HT1080 (cell line): ENCODE measurements at places on chromosomes 3 and 15.

GRCh38 chr3:35404571-35404970 lies 234.8 kb upstream of the ARPP21 start:
- DNase-seq, result no peak

DNA sequence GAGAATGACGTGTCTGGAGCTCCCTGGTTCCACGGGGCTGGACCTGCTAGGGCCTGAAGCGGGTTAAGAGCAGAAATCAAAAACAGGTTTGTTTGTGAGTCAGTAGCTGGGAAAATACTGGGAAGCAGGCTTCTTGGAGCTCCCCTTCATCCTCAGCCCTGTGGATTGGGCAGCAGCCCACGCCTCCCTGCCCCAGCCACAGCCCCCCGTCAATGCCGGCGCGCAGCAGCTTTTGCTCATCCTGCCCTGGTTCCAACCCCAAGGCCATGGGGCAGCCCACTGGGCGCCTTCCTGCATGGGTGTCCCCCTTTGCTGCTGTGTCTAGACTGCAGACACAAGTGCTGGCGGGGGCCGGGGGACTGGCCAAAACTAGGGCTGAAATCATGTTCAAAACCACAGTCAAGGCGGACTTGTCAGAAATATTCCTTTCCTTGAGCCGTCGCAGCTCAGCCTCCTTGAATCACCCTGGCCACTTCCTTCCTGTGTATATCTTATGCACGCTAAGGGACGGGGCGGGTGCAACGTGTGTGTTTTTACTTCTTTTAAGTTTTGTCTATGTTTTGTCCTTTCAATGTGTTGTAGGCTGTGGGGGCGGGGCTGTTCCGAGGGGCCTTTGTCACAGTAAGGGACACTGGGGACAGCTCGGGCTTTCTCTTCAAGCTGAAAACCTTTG lies 108.1 kb downstream of the KLF13 start:
- peak; percentile 86 for DNase-seq

- DNase-seq, result peak; percentile 93
Measured at GRCh38 chr3:66038726-66039589, at the start of gene MAGI1. TSS of gene MAGI1 (minus strand) at chr3:66038918. CDS start at chr3:66038308, 610 bp downstream.

GRCh38 chr15:69410248-69410874 lies 3.8 kb upstream of the KIF23 start:
- peak; percentile 68 for DNase-seq

DNA sequence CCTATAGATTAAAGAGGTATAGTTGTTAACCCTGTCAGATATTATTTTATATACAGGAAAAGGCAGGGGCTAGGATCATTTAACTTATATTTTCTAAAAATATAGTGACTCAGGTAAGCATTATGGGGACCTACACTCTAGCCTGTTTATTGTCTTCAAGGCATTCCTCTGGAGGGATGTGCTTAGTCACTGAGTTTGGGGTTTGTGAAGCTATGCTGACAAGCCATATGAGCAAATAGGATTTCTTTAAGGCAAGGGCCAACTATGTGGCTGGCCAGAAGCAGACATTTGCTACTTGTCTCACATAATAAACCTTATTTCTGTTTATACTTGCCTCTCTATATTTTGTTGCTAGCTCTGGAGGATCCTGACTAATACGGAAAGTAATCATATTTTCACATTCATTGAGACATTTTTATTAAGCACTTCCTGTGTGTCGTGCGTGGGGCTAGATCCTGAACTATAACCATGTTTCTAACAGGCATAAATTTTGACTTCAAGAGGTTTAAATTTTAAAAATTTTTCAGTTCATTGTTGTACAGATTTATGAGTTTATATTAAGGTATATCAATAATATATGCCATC lies 153.4 kb downstream of the OTOL1 start:
- DNase-seq, result peak; percentile 34

GRCh38 chr15:75069301-75069925 lies 46.0 kb downstream of the PPCDC start:
- no peak for DNase-seq

DNA sequence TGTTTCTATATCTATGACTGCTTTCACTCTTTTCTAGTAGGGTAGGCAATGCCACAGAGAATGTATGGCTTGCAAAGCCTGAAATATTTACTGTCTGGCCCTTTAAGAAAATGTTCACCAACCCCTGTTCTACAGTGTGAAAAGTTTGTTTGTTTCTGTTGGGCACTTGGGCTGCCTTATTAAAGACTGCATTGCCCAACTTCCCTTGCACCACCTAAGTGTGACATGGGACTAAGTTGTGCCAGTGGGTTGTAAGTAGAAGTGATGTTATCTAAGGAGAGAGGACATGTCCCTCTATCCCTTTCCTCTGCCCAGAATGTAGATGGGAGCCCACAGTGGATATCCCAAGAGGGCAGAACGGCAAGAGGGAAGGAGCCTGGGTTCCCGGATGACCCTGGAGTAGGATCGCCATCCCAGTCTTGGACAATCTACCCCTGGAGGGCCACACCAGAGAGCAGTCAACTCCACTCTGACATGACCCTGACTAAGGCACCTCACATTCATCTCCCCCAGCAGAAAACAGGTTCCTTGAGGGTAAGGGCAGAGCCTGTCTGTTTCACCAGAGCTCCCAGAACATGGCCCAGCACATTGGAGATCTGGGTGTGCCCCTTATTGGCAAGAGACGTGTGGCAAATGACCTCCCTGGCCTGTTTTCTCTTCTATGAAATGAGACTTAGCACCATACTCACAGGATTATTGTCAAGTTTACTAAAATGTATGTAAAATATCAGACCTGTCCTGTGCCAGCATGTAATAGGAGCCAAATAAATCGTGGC lies 138.8 kb downstream of the SMAD6 start:
- DNase-seq, result no peak

GRCh38 chr3:196288141-196288460 lies 575 bp upstream of the PCYT1A start:
- no peak for DNase-seq

GRCh38 chr3:169804681-169805080 lies 8.0 kb upstream of the LRRIQ4 start:
- no peak for DNase-seq

DNA sequence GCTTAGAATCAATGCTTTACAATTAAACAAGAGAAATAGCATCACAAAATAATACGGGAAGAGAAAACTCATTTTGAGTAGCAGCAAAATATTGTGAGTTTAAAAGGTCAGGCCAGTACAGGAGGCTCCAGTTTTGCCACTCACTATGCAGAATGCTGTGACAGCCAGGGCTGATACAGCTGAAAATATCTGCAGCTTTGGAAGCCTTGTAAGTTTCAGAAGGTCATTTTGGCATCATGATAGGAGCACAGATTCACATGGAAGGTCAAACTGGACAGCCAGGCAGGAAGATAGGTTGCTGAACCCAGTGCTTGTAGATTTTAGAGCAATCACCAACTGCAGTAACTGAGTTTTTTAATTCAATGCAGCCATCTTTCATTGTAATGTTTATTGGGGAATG lies 14.1 kb downstream of the MBNL1 start:
- DNase-seq, result no peak

GRCh38 chr15:70383856-70384255 lies 286.1 kb upstream of the TLE3 start:
- no peak for DNase-seq

DNA sequence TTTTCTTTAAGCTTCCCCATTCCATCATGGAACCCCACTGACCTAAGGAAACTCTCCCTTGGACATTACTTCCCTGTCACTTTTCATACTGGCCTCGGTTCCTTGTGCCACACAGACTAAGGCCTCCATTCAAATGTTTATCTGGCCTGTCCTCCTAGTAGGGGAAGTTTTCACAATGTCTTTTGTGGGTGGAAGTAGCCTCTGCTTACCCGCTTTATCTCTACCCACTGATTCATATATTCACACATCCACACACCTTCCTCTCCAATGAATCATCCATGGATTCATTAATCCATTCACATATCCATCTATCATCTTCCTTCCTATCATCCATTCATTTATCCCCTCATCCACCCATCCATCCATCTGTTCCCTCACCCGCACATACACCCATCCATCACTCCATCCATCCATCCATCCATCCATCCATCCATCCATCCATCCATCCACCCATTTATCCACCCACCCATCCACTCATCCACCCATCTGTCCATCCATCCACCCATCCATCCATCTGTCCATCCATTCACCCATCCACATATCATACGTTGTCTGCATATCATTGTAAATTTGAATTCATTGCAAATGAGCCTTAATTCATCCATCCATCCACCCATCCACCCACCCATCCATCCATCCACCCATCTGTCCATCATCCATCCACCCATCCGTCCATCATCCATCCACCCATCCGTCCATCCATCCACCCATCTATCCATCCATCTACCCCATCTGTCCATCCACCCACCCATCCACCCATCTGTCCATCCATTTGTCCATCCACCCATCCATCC lies 49.1 kb downstream of the IQSEC1 start:
- no peak for DNase-seq

DNA sequence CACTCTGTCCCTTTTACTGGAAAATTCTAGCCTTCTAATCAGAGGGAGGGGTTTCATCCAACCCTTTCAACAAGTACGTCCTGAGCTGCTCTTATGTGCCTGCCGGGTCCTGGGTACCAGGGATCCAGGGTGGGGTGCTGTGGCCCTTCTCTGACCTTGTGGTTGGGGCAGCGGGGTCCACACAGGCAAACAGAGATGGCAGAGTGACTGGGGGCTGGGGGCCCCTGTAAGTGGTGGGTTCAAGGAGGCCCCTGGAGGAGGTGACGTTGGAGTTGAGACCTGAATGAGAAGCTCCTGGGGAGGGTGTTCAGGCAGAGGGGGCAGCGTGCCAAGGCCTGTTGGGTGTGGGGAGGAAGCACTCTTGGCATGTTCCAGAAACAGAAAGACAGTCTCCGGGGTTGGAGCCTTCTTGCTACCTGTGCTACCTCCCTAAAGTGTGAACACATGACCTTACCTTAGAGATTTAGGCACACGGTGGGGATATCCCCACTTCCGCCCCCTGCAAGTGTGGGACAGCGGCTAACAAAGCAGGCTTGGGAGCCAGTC lies 78.1 kb downstream of the FBLN2 start:
- no peak for DNase-seq

DNA sequence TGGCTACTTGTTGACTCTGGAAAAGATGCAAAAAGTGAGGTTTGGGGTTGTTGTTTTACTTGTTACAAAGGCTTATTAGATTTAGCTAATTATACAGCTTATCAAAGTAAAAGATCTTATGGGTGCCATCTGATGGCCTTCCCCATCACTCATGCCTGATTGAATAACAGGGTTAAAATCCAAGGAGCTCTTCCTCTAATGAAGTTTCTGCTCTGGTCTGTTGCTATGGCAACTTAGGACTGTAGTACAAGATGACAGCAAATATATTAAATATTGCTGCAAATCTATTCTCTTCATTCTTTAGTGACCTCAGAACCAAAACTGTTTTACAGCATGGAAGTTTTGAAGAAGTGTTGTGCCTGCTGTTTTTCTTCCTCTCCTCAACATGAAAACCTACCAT lies 45.6 kb upstream of the SRGAP3 start:
- DNase-seq, result no peak

DNA sequence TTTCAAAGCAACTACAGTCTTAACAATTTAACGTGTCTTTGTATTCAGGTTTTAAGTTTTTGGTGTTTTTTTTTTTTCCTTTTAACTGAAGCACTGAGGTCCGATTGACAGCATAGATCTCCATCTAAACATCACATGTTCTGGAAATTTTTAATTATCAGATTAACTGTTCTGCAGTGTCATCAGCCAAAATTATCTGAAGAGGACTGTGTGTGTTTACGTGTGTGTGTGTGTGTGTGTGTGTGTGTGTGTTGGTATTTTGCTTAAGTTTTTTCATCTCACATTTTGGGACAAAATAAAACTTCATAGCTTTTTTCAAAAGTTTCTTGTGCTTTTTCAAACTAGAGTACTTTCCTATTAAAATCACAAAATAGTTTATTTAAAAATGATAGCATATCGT lies 1.8 kb downstream of the PIK3CA start:
- no peak for DNase-seq

GRCh38 chr15:22979238-22980188 lies 655 bp downstream of the CYFIP1 start:
- DNase-seq, result peak; percentile 47

DNA sequence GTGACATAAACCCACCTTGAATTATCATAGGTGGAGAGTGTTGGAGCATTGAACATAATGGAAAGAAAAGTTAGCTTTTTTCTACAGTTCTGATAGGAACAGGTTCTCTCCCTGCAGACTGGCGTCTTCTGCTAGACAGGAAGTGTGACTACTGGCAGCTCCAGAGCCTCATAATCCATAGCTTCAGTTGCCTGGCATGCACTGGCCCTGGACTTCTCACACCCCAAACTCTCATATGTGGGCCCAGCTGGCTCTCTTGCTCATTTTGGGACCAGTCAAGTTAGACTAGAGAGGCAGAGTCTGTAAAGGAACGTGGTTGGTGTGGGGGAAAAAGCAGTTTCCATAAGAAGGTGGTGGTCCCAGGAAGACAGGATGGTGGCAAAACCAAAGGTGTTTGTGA lies 180.1 kb downstream of the VGLL4 start:
- no peak for DNase-seq

DNA sequence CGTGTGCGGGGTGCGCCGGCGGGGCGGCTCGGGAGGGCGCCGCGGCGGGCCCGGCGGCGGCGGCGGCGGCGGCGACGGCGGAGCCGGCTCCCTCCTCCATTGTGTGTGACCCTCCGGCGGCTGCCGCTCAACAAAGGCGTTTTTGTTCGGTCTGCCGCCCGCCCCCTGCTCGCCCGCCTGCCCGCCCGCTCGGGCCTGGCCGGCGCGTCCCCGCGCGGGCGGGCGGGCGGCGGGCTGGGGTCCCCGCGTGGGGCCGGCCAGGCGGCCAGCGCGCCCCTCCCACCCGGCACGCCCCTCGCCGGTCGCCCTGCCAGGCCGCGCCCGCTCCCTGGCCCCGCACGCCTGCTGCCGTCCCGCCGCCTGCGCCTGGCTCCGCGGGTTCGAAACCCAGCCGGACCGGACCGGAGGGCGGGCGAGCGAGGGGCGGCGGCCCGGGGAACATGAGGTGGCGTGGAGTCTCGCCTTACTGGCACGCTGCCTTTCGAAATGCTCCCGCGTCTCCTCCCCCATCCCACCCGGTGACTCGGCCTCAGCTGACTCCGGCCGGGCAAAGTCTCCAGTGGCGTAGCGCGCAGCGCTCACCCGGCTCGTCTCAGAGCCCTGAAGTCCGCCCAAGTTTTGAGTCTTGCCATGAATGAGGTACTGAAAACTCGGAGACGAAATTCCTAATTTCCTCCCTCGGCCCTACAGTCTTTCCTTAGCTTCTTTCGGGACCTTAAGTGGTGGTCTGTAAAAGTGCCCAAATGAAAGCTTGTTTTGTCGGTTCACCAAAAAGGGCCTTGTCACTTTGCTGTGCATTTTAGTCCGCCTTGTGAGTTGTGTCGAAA lies 588 bp downstream of the MAPK6 start:
- DNase-seq, result peak; percentile 86

GRCh38 chr15:63473749-63473998 lies 30.7 kb upstream of the USP3 start:
- no peak for DNase-seq

- no peak for DNase-seq
Measured at GRCh38 chr3:177981576-177981975, 554.7 kb upstream of the KCNMB2 start.

DNA sequence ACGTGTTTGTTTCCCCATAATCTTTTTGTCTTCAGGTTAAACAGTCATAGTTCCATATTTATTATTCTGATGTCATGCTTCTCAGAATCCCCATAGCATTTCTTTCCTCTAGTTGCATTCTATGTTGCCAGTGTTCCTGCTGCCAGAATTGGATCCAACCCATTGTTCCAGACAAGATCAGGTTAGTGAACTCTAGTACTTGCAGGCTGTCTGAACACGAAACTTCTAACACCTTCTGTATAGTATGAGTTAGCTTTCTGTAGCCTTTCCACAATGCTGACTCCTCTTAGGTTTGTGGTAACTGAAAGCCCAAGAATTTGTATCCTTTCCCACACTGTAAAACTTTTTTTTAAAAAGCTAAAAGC lies 88.0 kb upstream of the ROPN1 start:
- DNase-seq, result no peak
